ELR (cell line): ENCODE measurements at places on chromosomes 13 and 19.

GRCh38 chr19:8132858-8133458 lies 16.4 kb downstream of the FBN3 start:
- DNase-seq: no peak

GRCh38 chr13:111506621-111507020 lies 186.2 kb downstream of the TEX29 start:
- no peak for DNase-seq

DNA sequence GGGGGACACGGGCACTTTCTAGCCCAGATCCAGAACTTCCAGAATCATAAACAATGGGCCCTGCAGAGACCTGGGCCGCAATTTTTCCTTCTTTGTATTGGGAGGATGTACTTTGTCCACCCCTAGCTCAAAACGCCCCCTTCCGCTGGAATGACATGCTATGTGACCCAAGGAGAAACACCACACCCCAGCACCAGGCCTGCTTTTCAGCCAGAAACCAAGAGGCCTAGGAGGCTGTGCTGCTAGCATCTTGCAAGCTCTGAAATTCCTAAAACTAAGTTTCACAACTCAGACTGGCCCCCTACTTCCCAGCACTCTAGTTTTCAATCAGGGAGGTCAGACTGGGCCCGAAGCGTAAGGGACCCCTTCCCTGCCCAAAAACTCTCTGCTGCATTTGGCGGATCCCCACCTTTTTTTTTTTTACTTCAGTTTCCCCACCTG lies 538 bp downstream of the LSM4 start:
- DNase-seq: peak; percentile 78

DNA sequence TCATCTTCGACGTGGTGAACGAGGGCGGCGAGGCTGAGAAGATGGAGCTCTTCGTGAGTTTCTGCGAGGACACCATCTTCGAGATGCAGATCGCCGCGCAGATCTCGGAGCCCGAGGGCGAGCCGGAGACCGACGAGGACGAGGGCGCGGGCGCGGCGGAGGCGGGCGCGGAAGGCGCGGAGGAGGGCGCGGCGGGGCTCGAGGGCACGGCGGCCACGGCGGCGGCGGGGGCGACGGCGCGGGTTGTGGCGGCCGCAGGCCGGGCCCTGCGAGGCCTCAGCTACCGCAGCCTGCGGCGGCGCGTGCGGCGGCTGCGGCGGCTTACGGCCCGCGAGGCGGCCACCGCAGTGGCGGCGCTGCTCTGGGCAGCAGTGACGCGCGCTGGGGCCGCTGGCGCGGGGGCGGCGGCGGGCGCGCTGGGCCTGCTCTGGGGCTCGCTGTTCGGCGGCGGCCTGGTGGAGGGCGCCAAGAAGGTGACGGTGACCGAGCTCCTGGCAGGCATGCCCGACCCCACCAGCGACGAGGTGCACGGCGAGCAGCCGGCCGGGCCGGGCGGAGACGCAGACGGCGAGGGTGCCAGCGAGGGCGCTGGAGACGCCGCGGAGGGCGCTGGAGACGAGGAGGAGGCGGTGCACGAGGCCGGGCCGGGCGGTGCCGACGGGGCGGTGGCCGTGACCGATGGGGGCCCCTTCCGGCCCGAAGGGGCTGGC lies 52.6 kb downstream of the MAP4K1 start:
- no peak for DNase-seq

DNA sequence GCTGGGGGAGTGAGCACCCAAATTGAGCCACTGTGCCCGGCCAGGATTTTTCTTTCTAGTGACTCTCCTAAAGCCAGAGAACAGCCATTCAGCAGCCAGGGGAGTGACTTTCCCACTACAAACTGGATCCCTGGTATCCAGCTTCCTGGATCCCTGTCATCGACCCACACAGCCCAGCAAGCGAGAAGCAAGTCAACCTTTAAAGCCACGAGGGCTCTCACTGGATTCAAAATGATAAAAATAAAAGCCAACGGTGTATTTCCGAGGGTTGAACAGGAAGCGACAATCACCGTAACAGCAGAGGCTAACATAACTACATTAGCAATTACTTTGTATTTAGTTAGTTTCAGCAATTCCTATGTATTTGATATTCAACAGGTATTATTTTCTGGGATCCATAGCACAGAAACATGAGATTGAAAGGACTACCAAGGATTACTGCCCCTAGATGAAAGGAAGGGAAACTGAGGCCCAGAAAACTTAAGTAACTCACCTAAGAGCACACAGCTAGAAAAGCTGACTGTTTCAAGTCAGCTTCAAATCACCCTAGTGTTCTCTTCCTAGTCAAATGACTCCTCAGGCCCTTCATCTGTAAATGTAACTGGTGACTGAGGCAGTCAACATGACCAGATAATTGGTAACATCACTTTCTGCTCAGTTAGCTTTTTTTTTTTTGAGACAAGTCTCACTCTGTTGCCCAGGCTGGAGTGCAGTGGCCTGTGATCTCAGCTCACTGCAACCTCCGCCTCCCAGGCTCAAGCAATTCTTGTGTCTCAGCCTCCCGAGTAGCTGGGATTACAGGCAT lies 2.7 kb downstream of the RFX1 start:
- DNase-seq: no peak

DNA sequence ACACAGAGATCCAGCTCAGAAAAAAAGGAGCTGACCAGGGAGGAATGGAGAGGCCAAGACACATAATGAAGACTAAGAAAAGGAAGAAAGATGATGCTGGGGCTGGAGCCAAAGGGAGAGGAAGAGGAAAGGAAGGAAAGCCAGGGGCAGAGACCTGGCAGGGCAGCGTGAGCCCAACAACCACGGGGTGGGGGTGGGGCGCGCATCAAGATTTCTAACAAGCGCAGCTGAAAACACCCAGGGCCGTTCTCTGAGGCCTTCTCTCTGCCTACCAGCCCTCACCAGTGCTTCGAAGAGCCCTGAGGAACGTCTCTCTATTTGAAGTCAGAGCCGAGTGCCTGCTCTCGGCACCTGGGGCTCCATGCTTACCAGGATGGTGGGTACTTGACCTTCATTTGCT lies 23.6 kb upstream of the POU2F2 start:
- DNase-seq: no peak

DNA sequence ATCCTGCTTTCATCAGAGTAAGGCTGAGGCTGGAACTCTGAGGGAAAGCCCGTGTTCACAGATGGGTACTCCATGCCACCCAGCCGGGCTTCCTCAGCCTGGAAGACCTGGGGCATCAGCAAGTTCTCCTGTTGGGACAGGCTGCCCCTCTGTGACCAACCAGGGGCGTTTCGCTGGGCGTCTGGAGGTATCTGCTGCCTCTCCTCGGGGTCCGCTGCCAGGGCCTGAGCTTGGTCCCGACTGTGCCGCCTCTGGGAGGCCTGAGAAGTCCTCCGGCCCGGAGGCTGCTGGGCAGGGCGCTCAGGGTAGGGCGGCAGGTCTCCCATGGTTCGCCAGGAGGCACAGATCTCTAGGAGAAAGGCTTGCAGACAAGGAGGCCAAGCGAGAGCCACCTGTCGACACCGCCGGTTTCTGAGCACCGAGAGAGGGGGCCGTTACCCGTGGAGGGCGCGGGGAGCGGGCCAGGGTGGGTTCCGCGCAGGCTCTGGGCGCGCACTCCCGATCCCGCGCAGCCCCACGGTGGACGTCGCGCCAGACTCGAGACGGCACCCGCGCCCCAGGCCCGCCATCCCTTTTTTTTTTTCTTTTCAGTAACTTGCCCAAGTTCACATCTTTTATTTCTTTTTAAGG lies at the start of gene RSPH6A:
TSS of gene RSPH6A (minus strand) at position 458 of the 630 bp plus-strand sequence. CDS start at position 326, 132 bp downstream.
- no peak for DNase-seq

GRCh38 chr13:76148926-76149325 lies 512.8 kb downstream of the LMO7 start:
- peak; percentile 65 for DNase-seq

- DNase-seq: no peak
These were observed 4.0 kb downstream of the TPGS1 start for GRCh38 chr19:511101-511851.

- DNase-seq: no peak
These were observed 8.1 kb upstream of the ATG4D start for GRCh38 chr19:10535613-10536012.

DNA sequence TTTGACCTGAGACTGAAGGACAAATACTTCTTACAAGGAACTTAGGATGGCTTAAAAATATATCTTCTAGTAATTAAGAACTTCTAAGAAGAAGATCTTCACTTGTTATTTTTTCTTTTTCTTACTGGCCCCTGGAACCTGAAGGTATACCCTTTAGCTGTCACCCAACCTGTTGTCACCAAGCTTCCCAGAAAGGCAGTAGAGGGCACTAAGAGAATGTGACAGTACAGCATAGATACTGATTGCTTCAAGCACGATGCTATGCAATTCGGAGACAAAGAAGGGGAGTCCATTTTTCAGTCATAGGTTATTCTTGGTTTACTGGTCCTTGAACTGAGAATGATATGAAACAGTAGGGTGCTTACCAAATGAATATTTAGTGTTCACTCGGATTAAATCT lies 208.3 kb upstream of the PCDH9 start:
- DNase-seq: peak; percentile 11

GRCh38 chr19:41159881-41160280 lies 33.1 kb upstream of the CYP2S1 start:
- DNase-seq: no peak

GRCh38 chr13:93254775-93255174 lies 28.2 kb downstream of the GPC6 start:
- DNase-seq: no peak

DNA sequence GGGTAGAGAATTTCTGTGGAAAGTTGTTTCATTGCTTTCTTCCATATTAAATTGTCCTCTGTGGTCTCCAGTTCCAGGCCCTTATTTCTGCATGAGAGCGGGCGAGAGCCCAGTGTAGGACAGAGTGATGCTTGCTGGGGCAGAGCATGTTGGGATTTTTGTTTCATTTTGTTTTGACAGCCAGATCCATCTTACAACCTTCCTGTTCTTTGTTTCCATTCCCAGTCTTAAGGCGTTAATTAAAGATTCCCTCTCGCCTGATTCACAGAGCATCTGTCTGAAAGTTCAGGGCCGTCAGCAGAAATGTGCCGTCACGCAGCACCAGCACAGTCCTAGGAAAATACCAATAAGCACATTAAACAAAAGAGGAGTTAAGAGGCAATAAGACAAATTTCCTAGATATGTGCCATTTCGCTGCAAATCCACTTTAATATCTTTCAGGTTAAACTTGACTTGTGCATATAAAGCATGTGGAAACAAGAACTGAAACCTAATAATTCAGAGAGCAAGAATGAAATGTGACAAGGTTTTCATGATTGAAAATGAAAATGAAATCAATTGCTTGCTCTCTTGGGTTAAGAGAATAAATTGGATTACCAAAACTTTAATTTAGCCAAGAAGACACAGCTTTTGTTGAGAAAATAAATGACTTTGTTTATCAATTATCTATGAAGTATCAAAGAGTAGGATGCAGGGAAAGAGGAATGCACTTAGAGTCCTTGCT lies 210.7 kb upstream of the SLC10A2 start:
- DNase-seq: no peak

DNA sequence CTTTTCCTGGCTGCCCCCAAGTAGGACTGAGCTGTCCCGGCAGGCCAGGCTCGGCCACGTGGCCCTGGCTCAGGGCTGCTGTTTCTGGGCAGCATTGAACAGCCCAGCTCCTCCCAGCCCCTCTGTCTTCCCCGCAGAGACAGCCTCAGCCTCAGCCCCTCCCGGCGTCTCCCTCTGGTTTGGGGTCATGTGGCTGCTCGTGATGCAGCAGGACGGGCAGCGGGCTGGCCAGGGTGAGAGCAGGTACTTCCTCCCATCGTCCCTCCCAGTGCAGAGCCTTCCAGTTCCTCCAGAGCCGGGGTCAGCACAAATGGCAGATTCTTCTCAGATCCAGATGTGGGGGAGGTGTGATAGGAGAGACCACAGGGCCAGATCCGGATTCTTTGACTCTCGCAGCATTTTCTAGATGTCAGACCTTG lies 114.6 kb downstream of the KDM4B start:
- no peak for DNase-seq

- no peak for DNase-seq
These were observed 22.4 kb downstream of the OLFM2 start for GRCh38 chr19:9914001-9914314.

DNA sequence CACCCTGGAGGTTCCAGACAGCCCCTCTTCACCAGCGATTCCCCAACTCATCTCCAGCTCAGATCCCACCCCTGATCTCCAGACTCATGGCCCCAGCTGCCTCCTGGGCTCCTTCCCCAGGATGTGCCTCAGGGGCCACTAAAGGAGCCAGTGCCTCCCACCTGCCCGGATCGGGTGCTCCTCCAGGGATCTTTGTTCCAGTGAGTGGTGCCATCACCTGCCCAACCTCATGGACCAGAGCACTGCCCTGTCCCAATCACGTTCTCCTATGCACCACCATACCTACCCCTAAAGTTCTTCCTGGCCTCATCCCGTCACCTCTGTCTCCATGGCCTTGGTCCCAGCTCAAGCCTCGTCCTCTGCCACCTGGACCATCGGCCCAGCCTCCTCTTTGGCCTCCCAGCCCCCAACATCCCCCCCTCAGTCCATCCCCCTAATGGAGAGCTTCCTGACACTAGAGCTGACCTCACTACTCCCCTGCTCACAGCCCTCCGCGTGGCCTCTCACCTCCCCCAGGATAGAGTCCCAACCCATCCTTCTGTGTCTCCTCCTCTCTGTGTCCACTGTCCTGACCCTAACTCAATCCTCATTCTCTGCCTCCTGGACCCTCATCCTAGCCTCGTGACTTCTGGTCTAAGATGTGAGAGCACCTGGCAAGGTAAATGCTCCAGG lies 8.8 kb upstream of the GARIN5A start:
- DNase-seq: no peak

DNA sequence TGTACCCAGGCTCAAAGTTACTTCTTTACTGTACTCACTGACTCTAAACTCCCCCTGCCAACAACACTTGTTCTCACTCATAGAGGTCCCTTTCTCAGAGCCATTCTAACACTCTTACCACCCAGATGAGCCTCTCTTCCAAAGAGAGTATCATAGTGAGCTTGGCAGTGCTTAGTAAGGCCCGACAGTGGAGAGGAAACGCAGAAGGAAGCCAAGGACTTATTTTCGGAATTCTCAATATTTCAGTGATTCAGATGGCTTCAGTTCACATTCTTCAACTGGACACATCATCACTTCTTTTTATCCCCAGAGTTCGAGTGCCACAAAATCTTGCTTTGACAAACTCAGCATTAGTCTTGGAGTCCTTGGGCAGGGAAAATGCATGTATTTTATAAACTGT lies 285.9 kb downstream of the DNAJC15 start:
- DNase-seq: no peak

DNA sequence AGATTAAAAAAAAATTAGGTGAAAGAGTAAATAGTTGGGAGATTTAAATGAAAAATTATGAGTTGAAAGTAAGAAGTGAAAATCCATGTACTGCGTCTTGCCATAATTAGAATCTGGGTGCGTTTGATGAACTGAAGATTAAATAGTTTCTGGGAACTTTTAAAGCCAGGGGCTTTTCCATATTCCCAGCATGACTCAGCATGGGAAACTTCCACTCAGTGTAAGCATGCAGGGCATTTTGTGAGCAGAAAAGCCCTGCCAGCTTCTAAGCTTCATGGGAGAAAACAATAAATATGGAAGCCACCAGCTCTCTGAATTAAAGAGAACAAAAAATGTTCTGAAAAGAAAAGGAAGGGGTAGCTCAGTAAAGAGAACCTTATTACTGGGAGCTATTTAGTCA lies 62.0 kb upstream of the EDNRB start:
- peak; percentile 82 for DNase-seq
